ENCODE measurements at places on chromosomes 5 and 9. TPM values are rescaled to one million over a fixed set of nuclear protein-coding genes. Genes with fewer than 3 reads are reported as not detected.

The SYNPO gene
- total RNA-seq = 570 TPM

The UNC13B gene
- total RNA-seq = 23.4 TPM

The TPPP gene
- total RNA-seq = 26.7 TPM

The SMIM33 gene
- not detected for total RNA-seq

The MEIKIN gene
- not detected for total RNA-seq

The MXD3 gene
- 2.7 TPM for total RNA-seq

The AFAP1L1 gene
- 45.0 TPM for total RNA-seq

The NME5 gene
- total RNA-seq = 6.8 TPM

The RAD23B gene
- total RNA-seq = 85.4 TPM

The STING1 gene
- total RNA-seq = 79.7 TPM

The PAEP gene
- not detected for total RNA-seq

The SKP1 gene
- 459 TPM for total RNA-seq

The PRR7 gene
- total RNA-seq = not detected

The TSPAN17 gene
- 18.6 TPM for total RNA-seq

The PTGDS gene
- total RNA-seq = 3,767 TPM

The LRRC14B gene
- total RNA-seq = 38.1 TPM

The MED22 gene
- 19.0 TPM for total RNA-seq

The CDH18 gene
- total RNA-seq = not detected

The RPS23 gene
- total RNA-seq = 1,230 TPM

The SEMA5A gene
- total RNA-seq = 28.2 TPM

The COL15A1 gene
- 61.2 TPM for total RNA-seq

The SGTB gene
- total RNA-seq = 9.0 TPM

The GALNT12 gene
- total RNA-seq = 1.3 TPM

The ARRDC3 gene
- total RNA-seq = 20.1 TPM

The PNPLA7 gene
- total RNA-seq = 7.6 TPM

The MARVELD2 gene
- total RNA-seq = 1.8 TPM

The FCHSD1 gene
- total RNA-seq = 6.7 TPM

The THBS4 gene
- total RNA-seq = 2.6 TPM

The LHX3 gene
- not detected for total RNA-seq

The UGT3A2 gene
- total RNA-seq = not detected

The PCDHGB5 gene
- total RNA-seq = 7.0 TPM

The FBXW5 gene
- 139 TPM for total RNA-seq

The OTP gene
- total RNA-seq = not detected

The FCN2 gene
- not detected for total RNA-seq

The DYNC2I2 gene
- total RNA-seq = 25.6 TPM

The OR13C3 gene
- not detected for total RNA-seq

The GMCL2 gene
- not detected for total RNA-seq

The HAPLN1 gene
- 1.0 TPM for total RNA-seq

The ARAP3 gene
- 13.6 TPM for total RNA-seq

The SLC6A7 gene
- not detected for total RNA-seq

The NUTM2G gene
- total RNA-seq = not detected

The OCLN gene
- total RNA-seq = 1.0 TPM

The CD180 gene
- 1.3 TPM for total RNA-seq

The PIP5KL1 gene
- not detected for total RNA-seq

The PCDHB7 gene
- total RNA-seq = 0.79 TPM

The IFNK gene
- total RNA-seq = not detected

The TAF11L5 gene
- not detected for total RNA-seq

The CRB2 gene
- total RNA-seq = 0.17 TPM

The LAMC3 gene
- total RNA-seq = 0.51 TPM

The GRIA1 gene
- total RNA-seq = 0.42 TPM

The MELK gene
- 0.89 TPM for total RNA-seq

The ORM2 gene
- total RNA-seq = not detected

The S100Z gene
- total RNA-seq = not detected

Data from right cardiac atrium (tissue), 5 donors.